Stimulated activated CD4-positive, alpha-beta T cell treated with anti-CD3 and anti-CD28 coated beads, Interleukin-1b, Interleukin-23, amount 100 ng/mL, for 48 hours (primary cell): ENCODE measurements at places on chromosomes 2 and 18.
A peak's percentile ranks its signal among the peaks of the same experiment; 100 is the strongest.

DNA sequence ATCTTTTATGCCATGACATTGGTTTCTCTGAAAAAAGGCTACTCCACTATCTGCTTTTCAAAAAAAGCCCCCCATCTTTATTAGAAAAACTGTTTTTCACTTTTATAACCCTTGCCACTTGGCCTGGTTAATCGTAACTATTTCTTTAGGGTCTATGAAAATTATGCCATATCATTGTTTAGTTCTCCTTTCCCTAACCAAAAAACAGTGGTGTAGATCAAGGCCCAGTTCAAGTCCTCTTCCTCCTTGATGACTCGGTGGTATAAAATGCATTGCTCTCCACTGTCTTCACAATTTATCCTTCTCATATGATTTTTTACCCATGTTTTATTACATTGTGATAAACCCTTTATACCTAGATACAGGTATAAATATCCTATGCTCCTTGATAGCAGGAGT is 205.5 kb downstream of the ZNF521 start:
- no peak for DNase-seq

GRCh38 chr2:65514555-65515195 is 82.3 kb upstream of the SPRED2 start:
- DNase-seq, result no peak

DNA sequence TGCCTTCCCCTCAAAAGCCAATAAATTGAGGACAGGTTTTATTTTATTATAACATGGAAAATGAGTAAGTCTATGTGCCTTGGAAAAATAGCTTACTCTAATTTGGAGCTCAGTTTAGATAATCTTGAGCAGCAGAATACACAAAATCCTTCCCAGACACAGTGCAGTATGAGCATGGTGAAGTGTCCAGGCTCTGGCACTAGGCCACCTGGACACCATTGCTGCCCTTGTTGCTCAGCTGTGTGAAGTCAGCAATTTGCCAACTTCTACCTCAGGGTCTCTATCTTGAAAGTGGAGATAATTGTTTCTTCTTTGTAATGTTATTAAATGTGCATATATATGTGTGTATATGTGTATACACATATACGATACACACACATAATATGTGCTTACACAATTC is 104.9 kb upstream of the CAVIN2 start:
- DNase-seq, result no peak

GRCh38 chr2:34627003-34627402 is 1027.9 kb upstream of the FAM98A start:
- no peak for DNase-seq

DNA sequence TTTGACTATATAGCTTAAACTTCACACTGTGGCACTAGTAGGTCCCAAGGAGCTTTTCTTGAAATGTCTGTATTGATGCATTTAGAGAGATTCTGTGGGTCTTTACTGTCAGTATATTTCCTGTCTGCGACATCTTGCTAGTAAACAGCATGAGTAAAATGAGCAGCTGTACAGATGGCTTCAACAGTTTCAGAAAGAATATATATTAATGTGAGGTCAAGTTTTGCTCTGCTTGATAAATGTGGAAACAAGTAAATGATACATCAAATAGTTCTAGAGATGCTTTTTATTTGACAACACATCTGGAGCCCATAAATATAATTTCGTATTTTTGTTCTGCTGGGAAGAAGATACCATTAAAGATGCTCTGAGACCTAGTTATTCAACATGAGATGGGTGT is 310.9 kb upstream of the COL3A1 start:
- no peak for DNase-seq

GRCh38 chr2:74747411-74748080 is 86.4 kb upstream of the HK2 start:
- no peak for DNase-seq

GRCh38 chr2:202479610-202480009 is 103.5 kb downstream of the BMPR2 start:
- no peak for DNase-seq

GRCh38 chr2:168457190-168457895 is 1.3 kb downstream of the CERS6 start:
- peak; percentile 14 for DNase-seq

- no peak for DNase-seq
Observed at GRCh38 chr2:232998666-232998985, 14.4 kb downstream of the NGEF start.

GRCh38 chr2:85770786-85771409 is 17.1 kb downstream of the ATOH8 start:
- no peak for DNase-seq

- DNase-seq, result no peak
Observed at GRCh38 chr2:182302174-182302573, 124.7 kb downstream of the PDE1A start.

GRCh38 chr2:119914266-119914665 is 98.6 kb upstream of the EPB41L5 start:
- no peak for DNase-seq
